ENCODE measurements at places on chromosomes 4 and X.

DNA sequence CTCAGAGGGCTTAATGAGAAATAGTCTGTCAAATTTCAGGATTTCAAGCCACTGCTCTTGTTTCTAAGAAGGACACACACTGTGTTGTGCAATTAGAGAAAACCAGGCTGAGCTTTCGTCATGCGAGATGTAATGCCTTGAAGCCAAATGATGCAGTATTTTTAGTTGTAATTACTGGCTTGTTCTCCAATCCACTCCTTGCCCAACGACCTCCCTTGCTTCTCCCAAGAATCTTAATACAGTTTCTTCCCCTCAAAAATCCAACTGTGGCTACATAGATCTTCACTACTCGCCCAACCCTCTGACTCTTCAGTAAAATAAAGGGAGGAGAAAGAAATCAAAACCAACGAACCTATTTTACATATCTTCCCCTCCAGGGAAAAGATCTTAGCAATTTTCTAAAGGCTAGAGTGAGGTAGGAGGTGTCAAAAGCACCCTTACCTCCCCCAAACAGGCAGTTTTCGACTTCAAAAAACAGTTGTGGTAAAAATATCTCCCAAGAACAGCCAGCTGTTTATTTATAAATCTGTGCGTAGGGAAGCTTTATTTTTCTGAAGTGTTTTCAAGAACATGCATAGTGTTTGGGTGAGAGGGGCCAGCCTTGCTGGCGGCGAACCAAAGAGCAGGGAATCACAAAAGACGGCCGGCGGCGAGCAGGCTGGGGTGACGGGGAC lies 68.7 kb downstream of the MGST2 start:
- DNase-seq: no peak

- DNase-seq: no peak
Observed at GRCh38 chr4:184384056-184384809, 90.1 kb downstream of the IRF2 start.

DNA sequence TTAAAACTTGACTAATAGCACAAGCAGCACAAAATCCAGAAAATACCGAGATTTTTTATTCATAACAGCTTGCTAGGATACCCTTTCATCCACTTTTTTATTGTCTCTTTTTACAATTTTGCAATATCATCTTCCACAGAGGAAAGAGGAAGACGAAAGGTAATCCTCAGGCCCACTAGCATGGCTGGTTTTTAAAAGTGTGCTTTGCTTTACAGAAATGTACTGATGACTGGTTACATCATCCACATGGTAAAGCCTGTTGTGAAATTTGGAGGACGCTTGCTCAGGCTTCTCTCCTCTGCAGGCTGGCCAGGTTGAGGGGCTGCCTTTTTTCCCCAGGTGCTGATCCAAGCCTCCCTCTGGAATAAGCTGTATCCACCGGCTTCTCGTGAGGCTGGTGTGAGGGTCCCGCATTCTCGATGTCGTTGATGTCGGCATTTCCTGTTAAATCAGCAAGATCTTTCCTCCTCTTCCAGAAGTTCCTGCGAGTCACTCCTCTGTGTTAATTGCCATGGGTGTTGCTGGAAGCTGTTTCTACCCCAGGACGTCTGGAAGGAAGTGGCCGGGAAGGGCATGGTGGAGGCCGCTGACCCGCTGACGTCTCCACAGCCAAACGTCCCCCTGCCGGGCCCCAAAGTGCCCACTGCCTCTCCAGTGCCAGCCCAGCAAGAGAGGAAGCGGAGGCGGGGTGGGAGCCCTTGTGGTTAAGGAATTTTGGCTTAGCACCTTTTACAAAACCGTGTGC lies 5.8 kb upstream of the DGKQ start:
- DNase-seq: no peak

DNA sequence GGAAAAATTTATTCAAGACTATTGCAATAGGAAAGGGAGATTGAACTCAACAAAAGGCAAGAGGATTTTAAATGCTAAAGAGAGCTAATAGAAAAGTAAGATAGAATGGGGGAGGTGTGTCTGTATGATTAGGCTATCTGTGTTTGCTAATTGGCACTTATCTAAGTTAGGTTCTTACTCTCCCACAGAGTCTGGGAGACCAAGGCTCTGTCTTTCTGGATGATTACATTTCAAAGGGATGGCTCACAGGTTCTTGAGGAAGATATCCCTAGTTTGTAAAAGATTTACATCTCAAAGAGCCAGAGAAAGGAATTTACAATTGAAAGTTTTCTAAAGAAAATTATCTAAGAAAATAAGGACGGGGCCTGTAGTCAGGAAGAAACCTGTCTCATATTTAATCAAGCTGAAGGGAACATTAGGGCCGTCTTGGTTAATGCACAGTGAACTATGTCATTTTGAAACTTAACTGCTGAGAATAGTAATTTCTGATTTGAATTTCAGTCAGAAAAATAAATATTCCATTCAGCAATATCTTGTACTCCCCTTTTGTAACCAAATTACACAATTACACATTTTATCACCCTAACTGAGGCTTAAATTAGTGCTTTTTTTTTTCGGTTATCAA lies 75.8 kb downstream of the MAGEB10 start:
- no peak for DNase-seq

DNA sequence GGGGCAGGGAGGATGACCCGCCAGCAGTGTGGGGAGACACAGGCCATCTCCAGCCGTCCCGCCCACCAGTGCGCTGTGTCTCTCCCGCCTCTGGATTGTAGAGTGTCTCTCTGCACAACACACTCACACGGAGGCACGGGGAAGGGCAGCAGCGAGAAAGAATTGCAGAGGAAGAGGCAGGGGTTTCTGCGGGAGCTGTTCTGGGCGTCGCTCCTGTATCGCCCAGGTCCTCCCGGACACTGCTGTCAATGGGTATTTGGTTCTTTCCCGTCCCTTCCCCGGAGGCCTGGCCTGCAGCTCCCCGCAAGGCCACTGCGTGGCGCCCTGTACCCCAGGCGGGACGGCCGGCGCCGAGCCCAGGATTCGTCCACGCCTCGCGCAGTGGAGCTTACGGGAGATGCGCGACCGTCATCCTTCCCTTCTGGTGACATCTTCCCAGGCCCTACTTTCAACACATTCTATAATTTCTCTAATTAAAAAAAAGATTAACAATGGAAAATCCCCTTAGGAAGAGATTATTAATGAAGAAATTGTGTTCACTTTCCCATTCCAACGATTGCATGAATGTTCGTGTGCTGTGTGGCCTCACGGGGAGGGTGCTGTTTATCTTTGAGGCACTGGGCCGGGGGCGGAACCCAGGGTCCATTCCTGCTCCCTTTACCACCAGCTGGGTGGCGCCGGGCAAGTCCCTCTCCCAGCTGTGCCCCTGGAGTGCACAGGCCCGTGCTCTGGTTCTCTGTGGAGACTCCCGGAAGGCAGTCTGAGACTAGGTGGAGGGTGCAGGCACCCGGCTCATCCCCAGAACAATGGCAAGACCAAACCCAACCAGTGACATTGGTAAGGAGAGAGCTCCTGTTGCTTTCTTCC lies 95.7 kb downstream of the CPZ start:
- no peak for DNase-seq

GRCh38 chr4:117467404-117467803 lies 382.0 kb upstream of the TRAM1L1 start:
- no peak for DNase-seq

DNA sequence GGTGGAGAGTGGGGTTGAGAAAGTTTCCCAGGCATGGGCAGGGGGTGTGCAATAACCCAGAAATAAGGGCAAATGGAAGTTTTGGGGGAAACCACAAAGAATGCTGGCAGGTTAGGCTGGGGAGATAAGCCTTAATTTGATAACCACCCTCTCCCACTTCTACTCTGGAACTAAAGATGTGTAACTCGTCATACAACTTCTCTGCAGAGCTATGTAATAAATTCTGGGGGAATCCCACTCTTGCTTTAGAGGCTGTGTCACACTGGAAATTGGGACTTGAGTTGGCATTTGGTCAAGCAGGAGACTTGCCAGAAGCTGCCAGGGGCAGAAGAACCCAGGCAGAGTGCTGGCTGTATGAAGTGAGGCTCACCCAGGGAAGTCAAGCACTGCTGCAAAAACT lies 170.9 kb upstream of the CPEB2 start:
- no peak for DNase-seq

DNA sequence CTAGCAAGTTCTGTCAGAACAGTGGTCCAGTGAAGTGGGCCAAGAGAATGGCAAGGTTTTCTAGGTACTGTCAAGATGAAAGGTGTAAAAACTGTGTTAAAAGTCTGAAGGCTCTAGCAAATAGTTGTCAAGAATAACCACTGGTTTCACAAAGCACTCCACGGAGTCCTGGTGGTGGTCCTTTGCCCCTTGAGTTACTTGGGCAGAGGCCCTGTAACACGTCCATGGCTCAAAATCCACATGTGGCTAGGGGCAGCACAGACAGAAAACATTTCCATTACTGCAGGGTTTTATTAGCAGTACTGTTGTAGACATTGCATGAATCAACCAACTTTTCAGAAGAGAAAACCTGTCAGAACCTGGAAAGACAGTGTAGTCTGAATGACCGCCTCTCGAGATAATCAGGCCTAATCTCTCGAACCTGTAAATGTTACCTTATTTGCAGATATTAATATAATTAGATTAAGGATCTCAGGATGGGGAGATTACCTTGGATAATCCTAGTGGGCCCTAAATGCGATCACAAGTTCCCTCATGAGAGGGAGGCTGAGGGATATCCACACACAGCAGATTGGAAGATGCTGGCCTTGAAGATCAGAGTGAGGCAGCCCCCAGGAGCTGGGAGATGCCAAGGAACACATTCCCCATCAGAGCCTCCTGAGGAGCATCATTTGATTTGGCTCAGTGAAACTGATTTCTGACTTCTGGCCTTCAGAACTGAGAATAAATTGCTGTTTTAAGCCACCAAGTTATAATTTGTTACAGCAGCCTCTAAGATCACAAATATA lies 34.7 kb downstream of the ERVMER34-1 start:
- no peak for DNase-seq

DNA sequence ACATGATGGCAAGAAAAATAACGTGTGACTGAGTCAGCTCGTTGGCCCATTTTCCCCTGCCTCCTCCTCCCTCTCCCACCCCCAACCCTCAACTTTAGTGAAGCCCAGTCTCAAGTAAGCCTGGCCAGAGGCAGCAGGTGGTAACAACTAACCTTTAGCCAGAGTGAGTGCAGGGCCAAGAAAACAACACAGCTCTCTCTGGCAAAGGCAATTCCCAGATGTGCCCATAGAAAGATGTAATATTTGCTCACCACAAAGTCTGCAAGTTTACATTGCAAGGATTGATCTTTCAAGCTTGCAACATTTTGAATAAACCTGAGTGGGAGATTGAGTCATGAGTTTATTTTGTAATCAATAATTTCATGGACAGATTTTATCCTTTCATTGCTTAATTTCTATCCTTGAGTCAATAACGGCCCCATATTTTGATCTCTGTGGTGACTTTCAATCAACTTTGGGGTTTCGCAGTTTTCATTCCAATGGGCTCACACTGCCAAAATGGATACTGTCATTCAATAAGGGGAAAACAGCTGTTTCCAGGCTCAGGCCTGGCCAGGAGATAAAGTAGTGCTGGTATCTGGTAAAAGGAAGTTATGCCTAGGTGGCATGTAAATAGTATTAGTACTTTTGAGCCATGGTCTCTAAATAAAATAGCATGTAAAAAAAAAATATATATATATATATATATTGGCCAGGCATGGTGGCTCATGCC lies 130.7 kb upstream of the TMEM164 start:
- DNase-seq: no peak

DNA sequence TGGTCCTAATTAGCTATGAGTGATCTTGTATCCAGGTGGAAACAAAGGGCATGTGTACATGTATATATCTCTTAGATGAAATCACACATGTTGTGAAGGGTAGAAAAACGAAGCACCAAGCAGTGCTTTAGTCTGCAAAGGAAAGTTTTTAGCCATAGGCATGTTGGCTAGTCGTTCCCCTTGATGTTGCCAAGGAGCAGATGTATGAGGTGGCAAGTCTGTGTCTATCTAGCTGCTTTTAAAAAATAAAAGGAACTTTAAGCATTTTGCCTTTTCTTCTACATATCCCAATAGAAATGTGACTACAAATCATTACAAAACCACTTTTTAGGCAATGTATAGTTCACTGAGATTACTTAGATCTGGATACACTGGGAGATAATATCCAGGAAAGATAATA lies 63.1 kb downstream of the NSUN7 start:
- no peak for DNase-seq

DNA sequence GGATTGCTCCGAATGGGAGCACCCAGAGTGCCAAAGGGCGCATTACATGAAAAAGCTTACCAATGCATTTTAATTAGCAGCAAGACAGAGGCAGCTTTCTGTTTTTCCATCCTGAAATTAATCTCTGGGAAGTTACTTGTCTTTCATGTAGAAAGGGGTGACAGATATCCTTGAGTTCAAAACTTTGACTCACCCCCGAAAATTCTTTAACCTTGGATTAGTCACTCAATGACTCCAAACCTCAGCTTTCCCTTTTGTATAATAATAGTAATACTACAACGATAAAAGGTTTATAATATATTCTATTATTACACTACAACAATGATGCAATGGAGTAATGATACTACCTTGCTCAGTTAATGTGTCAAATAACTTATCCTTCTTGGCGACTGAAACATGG lies 126.3 kb downstream of the ADAMTS3 start:
- DNase-seq: no peak

GRCh38 chr4:21768349-21769310 lies 179.9 kb downstream of the KCNIP4 start:
- no peak for DNase-seq

DNA sequence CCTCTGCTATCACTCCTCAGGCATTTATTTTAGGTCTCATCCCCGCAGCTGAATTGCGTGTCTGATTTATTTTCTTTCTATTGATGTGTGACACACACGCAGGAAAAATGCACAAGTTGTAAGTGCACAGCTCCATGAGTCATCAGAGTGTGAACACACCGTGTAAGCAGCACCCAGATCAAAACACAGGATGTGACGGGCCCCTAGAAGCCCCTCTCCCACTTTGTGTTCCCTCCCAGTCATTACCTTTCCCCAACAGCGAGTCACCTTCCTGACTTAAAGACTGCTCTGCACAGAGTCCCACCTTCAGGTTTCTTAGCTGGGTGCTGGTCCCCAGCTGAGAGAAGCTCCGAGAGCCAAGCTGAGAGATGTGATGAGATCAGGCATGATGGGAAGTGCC lies 436.7 kb downstream of the MID1IP1 start:
- DNase-seq: no peak

- DNase-seq: no peak
Observed at GRCh38 chr4:48591372-48591771, 101.3 kb downstream of the ZAR1 start.

DNA sequence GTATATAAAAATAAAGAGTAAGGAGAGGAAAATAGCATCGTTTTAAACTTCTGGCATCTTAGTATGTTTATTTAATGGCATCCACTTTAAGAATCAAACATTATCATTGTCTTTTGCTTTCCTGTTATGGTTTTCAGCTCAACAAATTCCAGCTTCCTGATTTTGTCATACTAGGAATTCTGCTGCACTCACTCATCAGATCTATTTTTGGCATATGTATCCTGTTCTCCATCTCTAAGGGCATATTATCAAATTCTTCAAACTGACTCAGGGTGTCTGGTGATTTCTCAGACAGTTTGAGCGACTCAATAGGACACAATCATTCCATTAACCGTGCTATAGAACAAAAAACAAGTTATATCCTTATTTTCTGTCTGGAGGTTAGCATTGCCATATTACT lies 248.5 kb upstream of the DIAPH2 start:
- no peak for DNase-seq
